Stimulated activated CD4-positive, alpha-beta T cell treated with anti-CD3 and anti-CD28 coated beads, Interleukin-1b, Interleukin-23, amount 100 ng/mL, for 4 hours (primary cell): ENCODE measurements at places on chromosomes 13 and 19.

- no peak for DNase-seq
Observed at GRCh38 chr13:26831336-26831908, 70.8 kb upstream of the GPR12 start.

GRCh38 chr19:28301463-28301862, 911.5 kb downstream of the UQCRFS1 start:
- no peak for DNase-seq

DNA sequence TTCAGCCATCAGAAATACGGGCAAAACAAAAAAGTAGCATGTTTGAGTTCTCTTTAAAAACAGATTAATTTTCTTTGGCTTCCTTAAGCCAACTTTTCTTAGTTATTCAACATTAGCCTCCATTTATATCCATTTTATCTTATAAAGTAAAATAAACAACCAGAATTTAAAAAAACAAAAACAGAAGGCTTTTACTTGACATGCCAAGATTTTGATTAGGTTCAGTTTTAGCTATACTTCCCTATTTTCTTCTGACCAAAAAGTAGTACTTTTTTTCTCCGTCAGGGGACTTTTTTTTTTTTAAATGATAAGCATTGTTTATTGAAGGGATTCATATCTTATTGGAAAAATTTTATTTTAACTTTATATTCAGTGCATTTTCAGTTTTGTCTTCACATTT, 18.1 kb downstream of the RNASEH2B start:
- DNase-seq = no peak

DNA sequence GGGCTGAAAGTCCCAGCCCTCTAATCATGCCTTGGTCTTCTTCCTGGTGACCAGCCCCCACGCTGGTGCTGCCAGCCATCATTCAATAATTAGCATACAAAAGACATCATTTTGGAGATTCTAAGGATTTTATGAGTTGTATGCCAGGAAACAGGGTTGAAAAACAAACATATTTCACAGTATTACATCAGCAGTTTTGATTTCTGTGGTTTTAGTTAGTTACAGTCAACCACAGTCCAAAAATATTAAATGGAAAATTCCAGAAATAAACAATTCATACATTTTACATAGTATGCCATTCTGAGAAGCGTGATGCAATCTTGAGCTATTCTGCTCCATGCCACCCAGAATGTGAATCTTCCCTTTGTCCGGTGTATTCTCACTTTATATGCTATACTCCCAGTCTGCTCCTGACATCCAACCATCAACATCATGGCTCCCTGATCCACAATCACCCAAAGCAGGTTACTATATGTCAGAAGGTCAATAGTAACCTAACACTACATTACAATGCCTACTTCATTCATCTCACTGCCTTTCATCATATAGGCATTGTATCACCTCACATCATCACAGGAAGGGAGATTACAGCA, 49.2 kb downstream of the STOML3 start:
- no peak for DNase-seq

GRCh38 chr13:20714563-20715329, 11.2 kb downstream of the IL17D start:
- no peak for DNase-seq

GRCh38 chr13:60642552-60642951, 245.5 kb downstream of the TDRD3 start:
- DNase-seq = no peak

DNA sequence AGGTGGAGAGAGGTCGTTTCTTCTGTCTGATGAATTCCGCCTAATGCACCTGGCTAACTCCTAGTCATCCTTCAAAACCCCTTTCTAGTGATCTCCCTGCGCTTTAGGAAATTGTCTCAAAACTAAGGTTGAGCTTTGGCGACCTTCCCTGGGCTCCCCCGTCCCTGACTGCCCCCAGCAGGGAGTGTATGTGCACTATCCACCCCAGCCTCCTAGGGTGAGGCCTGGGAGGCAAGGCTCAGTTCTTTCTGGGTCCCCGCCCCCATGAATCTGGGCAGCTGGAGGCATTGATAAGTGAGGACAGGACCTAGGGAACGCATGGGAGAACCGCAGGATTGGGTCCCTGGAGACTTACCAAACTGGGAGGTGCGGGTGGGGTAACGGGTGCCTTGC, 378 bp downstream of the TLE6 start:
- DNase-seq = no peak

GRCh38 chr19:56321254-56321988, 6.8 kb upstream of the ZSCAN5A start:
- no peak for DNase-seq

GRCh38 chr13:43153436-43154090, 130.2 kb downstream of the DNAJC15 start:
- DNase-seq = no peak

DNA sequence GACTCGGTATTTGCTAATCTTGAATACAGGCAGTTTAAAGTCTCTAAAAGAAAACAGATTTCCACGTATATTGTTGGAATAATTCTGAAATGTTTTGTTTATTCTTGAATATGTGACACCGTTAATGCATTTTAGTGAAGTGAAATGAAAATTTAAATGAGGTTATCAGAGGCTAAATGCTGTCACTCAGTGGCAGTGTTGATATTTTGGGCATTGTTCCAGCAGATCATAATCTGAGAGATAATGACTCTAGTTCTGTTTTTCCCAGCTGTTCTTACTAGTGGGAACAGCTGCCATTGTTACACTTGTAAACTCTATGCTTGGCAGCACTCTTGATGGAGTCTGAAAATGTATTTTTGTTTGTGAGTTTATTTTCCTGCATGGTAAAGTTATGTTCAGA, 365.6 kb upstream of the SLC10A2 start:
- no peak for DNase-seq
